ENCODE measurements at places on chromosomes 4 and X.

DNA sequence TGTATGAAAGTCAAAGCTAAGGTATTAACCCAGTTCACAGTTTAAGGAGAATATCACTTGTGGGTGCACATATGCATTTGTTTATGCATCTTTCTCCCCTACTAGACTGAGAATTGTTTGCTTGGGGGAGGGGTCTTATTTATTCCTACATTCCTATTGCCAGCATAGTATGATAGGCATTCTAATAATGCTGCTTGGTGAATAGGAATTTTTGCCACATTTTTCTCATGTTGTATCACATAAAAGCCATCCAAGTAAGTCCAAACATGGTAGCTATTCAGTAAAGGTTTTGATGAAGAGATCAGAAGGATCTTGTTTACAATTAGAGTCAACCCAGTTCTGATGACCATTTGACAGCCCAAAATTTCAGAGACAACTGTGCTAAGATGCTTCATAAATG lies 48.6 kb downstream of the ASB9 start:
- DNase-seq, result no peak

- no peak for DNase-seq
Measured at GRCh38 chr4:136637071-136637777, 895.1 kb downstream of the PCDH18 start.

DNA sequence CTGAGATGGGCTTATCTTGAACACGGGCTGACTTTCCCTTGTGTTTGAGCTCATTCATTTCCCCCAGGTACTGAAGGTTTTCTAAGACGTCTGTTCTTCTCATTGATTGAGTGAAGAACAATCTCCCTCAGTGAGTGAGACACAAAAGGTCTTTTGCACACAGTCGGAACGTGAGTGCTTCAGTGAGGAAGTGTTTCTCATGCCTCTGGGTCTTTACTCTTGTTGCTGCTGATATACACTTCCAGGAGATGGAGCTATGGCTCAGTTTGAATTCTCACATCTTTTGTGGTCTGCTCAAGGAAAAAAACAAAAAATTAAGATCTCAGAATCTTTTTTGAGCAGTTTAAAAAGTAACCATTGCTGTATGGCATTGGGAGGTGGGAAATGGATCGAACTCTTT lies 981.9 kb upstream of the TENM3 start:
- DNase-seq, result no peak

- no peak for DNase-seq
Measured at GRCh38 chr4:168325591-168325990, 7.0 kb upstream of the DDX60 start.

GRCh38 chrX:134933911-134934310 lies 56.9 kb upstream of the SMIM10 start:
- no peak for DNase-seq

DNA sequence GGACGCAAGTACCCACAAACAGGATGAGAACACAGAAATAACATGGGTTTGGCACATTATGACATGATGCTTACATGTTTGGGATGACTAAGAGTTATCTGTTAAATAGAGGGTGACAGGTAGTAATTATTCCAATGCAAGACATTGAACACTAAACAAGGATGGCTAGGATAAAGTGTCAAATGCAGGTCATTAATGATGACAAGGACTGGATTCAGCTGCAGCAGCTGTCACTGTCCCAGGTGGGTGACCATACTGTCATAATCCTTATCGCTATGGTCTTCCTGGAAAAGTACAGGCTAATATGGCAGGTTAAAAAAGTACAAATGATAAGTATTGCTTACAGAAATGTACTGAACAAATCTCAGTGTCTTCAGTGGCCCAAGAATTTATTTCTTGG lies 123.9 kb downstream of the ANTXR2 start:
- no peak for DNase-seq

DNA sequence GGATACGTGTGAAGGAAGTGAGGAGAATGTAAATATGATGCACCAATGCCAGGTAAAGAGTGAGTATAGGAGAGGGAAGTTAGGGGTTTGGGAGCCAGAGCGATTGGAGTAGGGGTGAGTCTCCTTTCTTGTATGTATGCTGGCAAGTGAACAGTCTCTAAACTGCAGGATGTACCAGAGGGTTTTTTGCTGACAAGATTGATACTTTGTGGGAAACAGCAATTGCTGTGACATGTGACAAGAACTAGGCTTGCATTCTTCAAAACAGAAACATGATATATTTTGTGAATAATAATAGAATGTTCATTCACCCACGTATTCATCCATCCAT lies 706 bp downstream of the CHIC1 start:
- DNase-seq, result no peak

GRCh38 chr4:152033621-152034020 lies 272.8 kb upstream of the GATB start:
- no peak for DNase-seq

DNA sequence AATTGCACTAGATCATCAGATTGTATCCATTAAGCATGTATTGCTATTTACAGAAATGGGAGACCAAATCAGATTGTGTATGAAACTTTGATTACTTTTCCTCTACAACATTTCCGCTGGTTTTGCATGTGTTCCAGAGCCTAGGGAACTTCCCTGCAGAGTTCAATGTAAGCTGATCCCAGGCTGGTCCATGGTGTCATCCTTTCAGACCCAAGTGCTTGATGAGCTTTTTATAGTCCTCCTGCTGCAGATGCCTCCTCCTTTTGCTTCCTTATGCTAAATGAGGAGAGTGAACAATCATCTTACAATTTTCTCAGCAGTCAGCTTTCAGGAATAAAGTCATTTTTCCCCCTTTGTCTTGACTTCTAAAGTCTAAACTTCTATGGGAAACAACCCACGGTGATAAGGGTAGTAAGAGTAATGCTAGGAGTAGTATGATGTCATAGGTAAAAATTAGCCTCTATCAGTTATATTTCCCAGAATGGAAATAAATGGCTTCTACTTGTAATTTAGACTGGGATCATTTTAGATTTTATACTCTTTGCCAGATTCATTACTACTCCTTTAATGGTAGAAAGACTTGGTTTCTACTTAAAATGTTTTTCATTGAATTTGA lies 55.1 kb upstream of the SLC4A4 start:
- DNase-seq, result no peak

DNA sequence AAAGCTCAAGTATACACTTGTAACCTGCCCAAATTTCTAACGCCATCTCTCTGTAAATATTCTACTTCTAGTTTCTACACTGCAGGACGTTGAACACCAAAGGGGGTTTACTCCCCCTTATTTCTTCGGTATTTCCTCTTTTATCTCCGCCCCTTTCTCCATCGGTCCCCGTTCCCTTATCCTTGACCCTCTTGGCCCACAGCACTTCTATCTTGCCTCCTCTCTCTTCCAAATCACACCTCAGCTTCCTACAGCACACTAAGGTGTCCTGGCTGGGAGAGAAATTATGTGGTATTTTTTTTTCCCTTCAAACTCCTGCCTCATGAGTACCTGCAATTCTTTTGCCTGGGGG lies 715 bp downstream of the ZMAT1 start:
- no peak for DNase-seq

- DNase-seq, result no peak
Measured at GRCh38 chrX:19624739-19625138, 109.4 kb upstream of the MAP3K15 start.

DNA sequence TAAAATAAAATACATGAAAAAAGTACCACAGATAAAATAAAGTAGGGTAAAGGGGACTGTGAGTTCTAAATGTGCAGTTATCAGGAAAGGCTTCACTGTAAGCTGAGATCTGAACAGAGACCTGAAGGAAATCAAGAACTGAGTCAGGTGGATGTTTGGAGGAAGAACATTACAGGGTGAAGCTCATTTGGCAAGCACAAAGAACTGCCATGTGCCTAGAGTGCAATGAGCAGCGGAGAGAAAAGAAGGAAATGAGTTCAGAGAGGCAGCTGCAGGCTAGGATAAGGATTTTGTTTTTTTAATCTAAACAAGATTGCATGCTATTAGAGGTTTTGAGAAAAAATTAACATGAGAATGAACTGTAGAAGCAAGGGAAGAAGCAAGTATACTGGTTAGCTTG lies 373.1 kb downstream of the STPG2 start:
- DNase-seq, result no peak

DNA sequence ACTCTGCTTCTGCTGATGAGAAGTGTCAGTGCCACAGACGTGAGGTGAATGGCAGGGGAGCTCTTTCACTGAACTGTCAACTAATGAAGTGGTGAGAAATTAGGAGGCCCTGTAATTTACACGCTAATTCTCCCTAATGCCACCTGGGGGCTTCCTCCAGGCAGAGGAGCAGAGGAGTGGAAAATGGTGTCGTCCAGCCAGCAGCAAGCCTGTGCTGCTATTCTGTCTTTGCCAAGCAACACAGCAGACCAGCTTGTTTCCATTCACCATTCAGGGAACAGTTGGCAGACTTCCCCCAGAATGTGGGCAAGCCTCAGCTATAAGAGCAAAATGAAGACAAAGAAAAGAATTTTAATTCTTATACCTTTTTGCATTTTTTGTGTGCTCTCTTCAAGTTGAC lies 245.2 kb upstream of the TET2 start:
- DNase-seq, result no peak

- DNase-seq, result no peak
Measured at GRCh38 chr4:177448850-177449249, 6.6 kb upstream of the AGA start.

- DNase-seq, result no peak
Measured at GRCh38 chr4:17758485-17758884, 22.9 kb downstream of the FAM184B start.

GRCh38 chr4:72546456-72546855 lies 22.6 kb downstream of the ADAMTS3 start:
- DNase-seq, result no peak

DNA sequence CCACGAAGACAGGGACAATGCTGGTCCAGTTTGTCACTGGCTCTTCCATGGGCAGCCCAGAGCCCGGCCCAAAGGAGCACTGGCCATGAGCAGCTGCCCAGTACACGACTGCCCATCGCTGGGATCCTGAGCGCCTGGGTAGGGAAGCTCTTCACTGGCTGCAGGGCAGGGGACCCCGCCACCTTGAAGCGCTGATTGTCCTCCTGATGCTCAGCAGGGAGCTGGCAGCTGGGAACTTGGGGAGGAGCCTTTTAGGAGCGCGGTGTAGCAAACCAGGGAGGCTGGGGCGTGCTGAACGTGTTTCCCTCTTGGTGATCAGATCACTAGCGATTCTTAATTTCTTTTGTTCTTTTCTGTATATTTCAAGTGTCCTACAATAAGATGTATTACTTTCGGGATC lies 1.8 kb downstream of the L1CAM start:
- no peak for DNase-seq

GRCh38 chrX:137031039-137031438 lies 2.8 kb downstream of the GPR101 start:
- no peak for DNase-seq

DNA sequence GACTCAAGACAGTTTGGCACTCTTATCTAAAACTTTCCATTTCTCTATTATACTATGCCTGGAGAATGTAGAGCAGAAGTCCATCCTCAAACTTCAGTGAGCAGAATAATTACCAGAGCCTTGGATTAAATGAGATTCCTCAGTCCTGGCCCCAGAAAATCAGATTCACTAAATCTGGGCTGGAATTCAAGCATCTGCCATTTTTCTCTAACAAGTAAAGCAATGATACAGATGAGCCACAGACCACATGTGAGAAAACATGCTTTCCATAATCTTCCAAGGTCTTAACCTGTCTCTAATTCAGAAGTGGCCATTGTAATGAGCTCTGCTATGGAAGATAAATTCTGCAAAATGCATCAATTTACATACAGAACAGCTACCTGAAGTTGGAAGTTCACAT lies 25.4 kb downstream of the SOWAHB start:
- no peak for DNase-seq

- DNase-seq, result no peak
Measured at GRCh38 chr4:122731676-122732075, 828 bp upstream of the BBS12 start.

DNA sequence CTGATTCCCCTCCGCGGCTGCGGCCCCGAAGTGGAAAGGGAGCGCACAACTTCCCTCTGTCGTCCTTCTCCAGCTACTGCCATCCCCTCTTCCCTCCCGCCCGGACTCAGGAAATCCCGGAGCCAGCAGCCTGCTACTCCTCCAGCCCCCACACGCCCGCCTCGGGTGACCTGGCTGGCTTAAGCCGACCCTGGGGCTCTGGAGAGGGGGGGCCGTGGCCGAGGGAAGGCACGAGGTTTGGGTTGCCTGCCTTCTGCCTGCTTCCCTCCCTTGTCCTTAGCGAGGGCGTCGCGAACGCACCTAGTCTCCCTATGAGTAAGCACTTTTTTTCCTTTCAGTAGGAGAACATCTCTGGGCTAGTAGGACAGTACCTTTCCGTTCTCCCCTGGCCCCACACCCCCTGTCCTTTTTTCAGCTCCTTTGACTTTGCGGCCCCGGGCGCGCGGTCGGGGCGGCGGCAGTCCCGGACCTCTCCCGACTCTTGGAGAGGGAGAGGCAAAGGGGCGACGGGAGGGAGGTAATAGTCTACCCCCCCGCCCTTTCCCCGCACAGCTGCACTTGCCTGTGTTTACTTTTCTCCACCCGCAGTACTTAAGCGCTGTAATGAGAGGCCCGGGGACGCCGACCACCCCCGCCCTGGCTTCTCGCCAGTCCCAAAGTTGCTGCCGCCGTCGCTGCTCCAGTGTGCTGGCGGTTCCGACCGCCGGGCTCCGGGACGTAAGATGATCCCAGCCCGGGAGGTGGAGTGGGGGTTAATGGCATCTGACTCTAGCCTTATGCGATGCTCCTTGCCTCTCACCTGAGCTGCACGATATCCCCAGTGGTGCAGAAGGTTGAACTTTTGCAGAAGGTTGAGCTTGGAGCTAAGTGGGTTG lies 868 bp downstream of the PLS3 start:
- no peak for DNase-seq

DNA sequence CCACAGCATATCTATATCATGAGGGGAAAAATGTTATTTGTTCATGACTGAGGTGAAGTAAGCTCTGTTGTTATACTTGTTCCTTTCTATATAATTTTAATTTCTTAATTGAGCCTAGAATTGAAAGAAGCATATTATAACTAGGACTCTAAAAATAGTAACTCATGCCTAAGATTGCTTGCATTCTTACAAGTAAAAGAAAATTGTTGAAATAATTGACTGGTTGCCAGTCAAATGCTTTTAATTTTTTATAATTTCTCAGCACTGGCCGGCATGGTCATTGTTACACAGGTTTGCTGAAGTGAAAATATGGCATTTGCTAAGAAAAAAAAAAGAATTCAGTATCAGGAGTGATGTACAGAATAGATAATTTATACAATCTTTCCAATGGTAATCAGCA lies 104.8 kb downstream of the GASK1B start:
- no peak for DNase-seq

DNA sequence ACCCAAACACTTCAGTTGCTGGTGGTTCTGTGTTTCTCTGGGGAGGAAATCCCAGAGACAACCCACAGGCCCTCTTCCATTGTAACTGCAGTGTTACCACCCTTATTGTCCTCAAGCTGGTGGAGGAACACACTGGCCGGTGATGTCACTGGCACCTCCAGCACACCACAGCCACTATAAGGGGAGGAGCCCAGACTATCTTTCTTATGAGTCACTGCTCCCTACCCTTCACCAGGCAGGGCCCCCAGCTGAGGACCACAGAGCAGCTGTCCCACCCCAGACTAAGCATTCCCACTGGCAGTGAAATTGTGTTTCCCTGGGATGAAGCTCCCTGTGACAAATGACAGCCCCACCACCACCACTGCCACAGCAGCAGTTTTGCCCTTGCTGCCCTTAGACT lies 171.8 kb upstream of the FGF16 start:
- no peak for DNase-seq

- DNase-seq, result no peak
Measured at GRCh38 chr4:6942238-6942800, 32.7 kb downstream of the TBC1D14 start.

- DNase-seq, result peak; percentile 86
Measured at GRCh38 chrX:40175511-40176350, 78.0 kb upstream of the BCOR start.
